ENCODE measurements at places on chromosomes 1 and 21.
A peak's percentile ranks its signal among the peaks of the same experiment; 100 is the strongest.

GRCh38 chr1:234975122-234975940, 153.3 kb downstream of the TOMM20 start:
- H3K27ac ChIP-seq, result peak overlapping the region; percentile 43
- peaks cover 84% of the 10 kb centered on the region for H3K4me1 ChIP-seq
- no peaks in the 10 kb centered on the region for H3K27me3 ChIP-seq
- no peaks in the 10 kb centered on the region for H3K36me3 ChIP-seq
- no peak for DNase-seq

DNA sequence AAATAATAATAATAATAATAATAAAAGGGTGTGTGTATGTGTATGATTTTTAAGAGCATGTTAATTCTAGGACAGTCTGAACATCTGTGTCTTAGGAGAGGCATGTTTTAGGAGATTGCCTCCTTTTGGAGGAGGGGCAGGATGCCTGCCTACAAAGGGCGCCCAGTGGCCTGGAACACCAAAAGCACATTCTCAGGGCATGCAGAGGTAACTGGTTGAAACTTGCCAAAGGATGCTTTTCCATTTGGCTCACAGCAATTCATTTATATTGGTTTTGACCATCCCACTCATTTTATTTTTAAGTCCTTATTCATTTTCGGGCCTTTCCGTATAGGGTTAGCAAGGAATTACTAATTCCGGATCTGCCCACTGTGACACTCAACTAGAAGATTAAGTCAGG, 21.1 kb upstream of the LAMC2 start:
- DNase-seq, result no peak
- no peak overlapping the region for H3K27ac ChIP-seq
- H3K4me3 ChIP-seq, result no peak overlapping the region
- no peaks in the 10 kb centered on the region for H3K27me3 ChIP-seq

DNA sequence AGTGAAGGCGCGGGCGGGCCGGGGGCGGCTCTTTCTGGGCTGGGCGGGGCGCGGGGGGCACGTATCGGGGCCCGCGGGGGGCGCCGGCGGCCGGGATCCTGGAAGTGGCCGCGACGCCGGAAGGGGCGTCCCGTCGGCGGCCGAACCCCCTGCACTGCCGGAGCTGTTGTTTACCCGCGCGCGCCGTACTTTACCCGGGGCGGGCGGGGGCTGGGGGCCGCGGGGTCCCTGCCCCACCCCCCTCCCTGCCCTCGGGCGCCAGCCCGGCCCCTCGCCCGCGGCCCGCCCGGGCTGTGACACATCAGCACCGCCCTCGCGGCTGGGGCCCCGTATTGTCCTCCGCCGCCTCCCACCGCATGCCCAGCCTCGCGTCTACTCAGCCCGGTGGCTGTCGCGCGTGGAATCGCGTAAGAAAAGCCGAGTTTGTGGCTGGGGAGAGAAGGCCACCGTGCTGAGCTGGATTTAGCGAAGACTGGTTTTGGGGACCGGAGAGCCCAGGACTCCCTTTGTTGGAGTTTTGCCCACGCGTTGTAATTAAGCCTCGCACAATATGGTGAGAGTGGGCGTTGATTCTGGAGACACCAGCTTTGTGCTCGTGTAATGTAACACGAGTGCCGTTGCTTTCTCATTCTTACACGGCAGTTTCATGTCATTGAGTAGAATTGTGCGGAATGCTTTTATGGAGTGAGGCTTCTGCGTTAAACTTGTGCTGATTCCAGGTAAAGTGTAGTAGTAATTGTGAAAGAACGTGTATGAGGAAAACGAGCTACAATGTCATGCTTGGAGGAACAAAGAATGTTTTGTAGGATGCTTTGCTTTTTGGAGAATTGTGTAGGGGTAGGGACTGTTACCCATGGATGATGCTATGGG, 559 bp downstream of the BACH1 start:
- peak overlapping the region; percentile 96 for H3K27ac ChIP-seq
- peak overlapping the region; percentile 93 for H3K4me3 ChIP-seq
- H3K36me3 ChIP-seq, result no peaks in the 10 kb centered on the region
- H3K27me3 ChIP-seq, result no peaks in the 10 kb centered on the region
- H3K4me1 ChIP-seq, result peaks cover 24% of the 10 kb centered on the region

GRCh38 chr1:156281281-156281680, 1.3 kb downstream of the SMG5 start:
- peaks cover 29% of the 10 kb centered on the region for H3K36me3 ChIP-seq
- no peak for DNase-seq
- peak overlapping the region; percentile 86 for H3K27ac ChIP-seq
- peaks cover 15% of the 10 kb centered on the region for H3K4me1 ChIP-seq

DNA sequence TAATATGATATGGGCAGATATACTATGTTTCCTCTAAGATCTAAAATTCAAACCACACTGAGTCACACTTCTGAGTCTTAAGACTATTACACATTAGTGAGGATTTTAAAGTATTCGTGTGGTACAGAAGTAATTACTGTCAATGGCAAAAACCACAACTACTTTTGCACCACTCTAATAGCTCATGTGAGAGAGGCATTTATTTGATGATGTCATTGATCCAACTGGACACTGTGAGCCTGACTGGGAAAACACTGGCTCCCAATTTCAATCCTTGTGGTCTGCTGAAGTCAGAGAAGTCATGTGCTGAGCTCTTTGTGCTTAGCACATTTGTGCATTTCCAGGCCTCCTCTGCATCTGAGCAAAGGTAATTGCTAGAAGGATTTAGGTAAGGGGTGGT, 377.8 kb downstream of the USH2A start:
- DNase-seq, result no peak
- H3K27ac ChIP-seq, result no peak overlapping the region
- H3K36me3 ChIP-seq, result no peaks in the 10 kb centered on the region
- H3K27me3 ChIP-seq, result no peaks in the 10 kb centered on the region

- no peaks in the 10 kb centered on the region for H3K36me3 ChIP-seq
- no peak for DNase-seq
- H3K4me3 ChIP-seq, result no peak overlapping the region
- peaks cover 3% of the 10 kb centered on the region for H3K4me1 ChIP-seq
- no peak overlapping the region for H3K27ac ChIP-seq
Measured at GRCh38 chr21:35138665-35139381, 89.7 kb upstream of the RUNX1 start.

DNA sequence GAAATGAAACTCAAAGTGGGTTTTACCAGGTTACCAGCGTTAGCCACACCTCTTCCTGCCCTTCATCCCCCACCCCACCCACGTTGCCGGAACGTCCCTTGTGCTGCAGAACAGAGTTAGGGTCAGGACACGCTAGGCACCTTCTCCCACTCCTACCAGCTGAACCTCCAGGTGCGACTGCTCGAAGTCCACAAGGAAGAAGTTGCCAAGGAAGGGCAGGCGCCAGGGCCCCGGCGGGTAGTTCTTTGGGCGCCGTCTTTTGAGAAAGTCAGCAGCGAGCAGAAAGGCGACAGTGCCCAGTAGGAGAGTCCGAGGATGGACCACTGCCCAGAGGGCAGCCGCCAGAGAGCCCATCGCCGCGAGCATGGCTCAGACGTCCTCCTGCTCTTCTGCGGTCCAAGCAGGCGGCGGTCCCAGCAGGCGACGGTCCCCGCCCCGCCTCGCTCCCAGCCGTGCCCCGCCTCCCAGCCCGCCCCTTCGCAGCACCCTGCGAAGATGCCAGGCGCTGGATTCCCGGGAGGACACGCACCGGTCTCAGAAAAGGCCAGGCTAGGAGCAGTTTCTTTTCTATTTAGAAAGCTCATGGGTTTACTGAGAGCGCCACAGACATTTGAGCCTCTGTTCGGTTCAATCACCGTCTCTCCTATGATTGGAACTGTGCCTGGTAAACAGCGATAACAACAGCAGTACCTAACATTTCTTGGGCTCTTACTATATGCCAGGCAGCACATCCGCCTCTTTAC, at the start of gene CYP2J2:
CYP2J2 (minus strand) TSS at position 393 of the 743 bp plus-strand sequence; CDS start at position 366, 27 bp downstream.
- H3K27ac ChIP-seq, result no peak within 1 kb of the TSS
- peak within 1 kb of the TSS; percentile 57 for H3K4me3 ChIP-seq
- no peaks in the 10 kb centered on the region for H3K36me3 ChIP-seq

GRCh38 chr1:37047542-37047941, 13.2 kb upstream of the GRIK3 start:
- H3K36me3 ChIP-seq, result no peaks in the 10 kb centered on the region
- H3K27me3 ChIP-seq, result no peaks in the 10 kb centered on the region
- no peak for DNase-seq
- H3K4me3 ChIP-seq, result no peak overlapping the region
- H3K27ac ChIP-seq, result no peak overlapping the region
